ENCODE measurements at places on chromosomes 3 and 15.

DNA sequence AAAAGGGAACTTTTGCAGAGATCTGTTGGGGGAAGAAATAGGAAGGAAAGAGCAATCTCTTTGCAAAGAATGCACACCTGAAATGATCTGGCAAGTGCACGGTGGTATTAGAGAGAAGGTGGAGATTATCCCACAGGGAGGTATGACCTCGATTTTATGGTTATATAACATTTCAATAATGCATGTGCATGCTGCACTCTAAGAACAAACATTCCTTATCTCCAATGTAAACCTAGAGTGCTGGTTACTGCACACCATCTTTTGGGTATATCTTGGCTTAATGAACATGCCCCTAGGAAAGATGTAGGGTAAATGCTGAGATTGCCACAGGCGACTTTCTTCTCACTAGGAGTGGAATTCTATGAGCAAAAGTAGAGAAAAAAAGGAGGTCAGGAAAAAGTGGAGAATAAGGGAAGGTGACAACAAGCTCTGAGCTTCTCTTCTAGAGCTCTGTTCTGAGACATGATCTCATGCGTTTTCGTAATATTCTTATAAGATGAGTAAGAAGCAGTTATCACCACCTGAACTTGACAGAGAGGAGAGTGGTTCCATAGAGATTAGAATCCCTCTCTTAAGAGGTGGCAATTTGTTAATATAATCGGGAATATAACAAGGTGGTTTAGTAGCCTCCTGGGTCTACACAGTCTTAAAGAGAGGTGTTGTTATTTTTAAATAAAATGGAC, 117.5 kb upstream of the TMC3 start:
- no peak for DNase-seq

DNA sequence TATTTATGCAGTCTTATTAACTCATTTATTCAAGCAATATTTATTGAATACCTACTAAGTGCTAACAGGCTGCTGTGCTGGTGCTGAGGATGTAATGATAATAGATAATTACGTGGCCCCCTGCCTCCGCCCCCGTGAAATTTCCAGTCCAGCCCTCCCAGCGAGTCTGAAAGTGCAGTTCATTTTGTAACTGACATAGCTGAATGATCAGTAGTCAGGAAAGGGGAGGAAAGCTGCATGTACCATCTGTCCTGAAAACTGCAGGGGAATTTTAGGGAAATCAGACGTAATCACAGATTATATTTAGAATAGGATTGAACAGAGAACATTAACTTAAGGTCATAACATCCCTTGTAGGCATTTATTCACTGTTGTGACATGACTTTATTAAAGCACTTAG, 736.8 kb downstream of the MCTP2 start:
- no peak for DNase-seq

DNA sequence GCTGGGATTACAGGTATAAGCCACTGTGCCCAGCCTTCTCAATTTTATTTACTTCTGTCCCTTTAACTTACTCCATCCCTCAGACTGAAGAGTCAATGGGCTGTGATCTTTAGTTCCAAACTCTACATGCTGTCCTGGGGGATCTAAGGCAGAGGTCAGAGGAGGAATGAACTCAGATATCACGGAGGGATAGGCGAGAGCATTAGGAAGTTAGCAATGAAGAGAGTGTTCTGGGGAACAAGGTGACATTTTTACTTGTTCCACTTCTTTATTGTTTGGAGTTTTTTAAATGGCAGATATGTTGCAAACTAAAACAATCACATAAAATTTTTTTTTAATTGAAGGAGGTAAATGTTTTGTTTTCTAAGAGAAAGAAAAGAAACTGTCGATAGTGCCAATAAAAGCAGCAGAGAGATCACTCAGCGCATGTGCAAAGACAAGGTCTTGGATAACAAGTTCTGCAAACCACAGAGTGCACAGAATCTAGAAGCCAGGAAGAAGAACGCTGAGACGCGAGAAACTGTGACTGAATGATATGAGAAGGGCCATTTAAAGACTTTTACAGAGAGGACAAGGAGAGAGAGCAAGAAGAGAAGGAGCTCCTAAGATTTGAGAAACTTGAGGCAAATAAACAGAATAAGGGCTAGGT, 10.8 kb upstream of the CA12 start:
- no peak for DNase-seq

GRCh38 chr3:131702146-131702545, 199.4 kb upstream of the MRPL3 start:
- no peak for DNase-seq

GRCh38 chr3:39907981-39908380, 98.6 kb downstream of the MYRIP start:
- no peak for DNase-seq

- no peak for DNase-seq
Observed at GRCh38 chr15:62945760-62946159, 96.8 kb upstream of the TPM1 start.

- no peak for DNase-seq
Observed at GRCh38 chr3:157549498-157549897, 46.3 kb upstream of the VEPH1 start.

- no peak for DNase-seq
Observed at GRCh38 chr3:140931801-140932200, 9.8 kb upstream of the SLC25A36 start.

DNA sequence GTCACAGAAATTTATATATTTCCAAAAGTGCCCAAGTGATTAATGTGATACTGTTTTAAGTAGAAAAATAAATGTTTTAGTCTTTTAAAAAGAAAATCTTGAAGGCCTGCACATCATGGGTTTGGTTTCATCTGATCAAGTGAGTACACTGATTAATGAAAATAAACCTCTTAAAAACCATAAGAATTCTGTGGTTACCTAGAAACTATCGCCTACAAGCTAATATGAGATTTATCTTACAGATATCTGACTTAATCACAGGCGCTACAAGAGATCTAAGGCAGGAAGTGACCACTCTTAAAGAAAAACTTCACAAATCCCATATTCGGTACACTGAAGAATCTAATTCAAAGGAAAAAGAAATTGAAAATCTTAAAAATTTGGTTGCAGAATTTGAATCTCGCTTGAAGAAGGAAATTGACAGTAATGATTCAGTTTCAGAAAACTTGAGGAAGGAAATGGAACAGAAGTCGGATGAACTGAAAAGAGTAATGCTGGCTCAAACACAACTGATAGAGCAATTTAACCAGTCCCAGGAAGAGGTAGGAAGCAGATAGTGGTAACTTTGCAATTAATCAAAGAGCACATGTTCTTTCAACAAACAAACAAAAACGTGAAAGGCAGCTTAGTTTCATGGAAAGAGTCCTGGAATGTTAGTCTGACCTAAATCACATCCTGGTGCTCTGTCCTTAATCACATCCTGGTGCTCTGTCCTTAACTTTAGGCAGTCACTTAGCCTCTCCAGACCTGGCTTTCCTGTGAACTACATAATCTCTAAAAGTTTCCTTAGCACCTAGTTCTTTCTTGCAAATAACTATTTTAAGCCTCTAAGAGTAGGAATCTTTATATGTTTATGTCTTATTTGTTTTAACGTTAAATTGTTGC, 131.8 kb downstream of the CCNL1 start:
- DNase-seq, result no peak

DNA sequence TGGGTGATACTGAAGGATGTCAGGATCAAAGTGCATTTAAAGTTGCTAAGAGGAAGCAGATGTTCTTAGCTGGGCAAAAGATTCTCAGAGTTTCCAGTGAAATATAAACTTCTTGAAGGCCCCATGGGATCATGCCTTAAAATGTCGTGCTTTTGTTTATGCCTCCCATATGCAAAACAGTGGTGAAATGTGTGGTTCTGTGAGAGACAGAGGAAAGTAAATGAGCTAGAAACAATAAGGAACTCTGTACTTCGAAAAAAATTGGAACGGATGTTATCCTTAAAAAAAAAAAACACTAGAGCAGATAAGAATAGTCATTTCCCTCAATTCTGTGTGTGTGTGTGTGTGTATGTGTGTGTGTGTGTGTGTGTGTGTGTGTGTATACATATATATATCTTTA, 497.0 kb upstream of the TBL1XR1 start:
- DNase-seq, result no peak

DNA sequence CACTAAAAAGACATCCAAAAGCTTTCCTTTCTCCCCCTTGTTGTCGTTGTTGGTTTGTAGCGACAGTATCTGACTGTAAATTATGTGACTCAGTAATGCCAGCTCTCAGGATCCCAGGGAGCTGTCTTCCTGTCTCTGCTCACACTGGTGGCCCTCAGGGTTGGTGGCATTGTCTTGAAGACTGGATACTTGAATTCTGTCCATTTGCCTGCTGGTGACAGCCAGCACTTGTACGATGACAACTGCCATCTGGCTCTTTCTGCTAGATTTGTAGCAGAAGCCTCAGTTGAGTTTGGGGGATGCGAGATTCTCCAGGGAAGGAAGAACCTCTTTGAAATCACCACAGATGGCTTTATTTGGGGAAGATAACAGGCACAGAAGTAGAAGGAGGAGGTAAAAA, 120.8 kb downstream of the ARPP21 start:
- no peak for DNase-seq

GRCh38 chr15:80755885-80756284, 23.3 kb upstream of the CEMIP start:
- no peak for DNase-seq

DNA sequence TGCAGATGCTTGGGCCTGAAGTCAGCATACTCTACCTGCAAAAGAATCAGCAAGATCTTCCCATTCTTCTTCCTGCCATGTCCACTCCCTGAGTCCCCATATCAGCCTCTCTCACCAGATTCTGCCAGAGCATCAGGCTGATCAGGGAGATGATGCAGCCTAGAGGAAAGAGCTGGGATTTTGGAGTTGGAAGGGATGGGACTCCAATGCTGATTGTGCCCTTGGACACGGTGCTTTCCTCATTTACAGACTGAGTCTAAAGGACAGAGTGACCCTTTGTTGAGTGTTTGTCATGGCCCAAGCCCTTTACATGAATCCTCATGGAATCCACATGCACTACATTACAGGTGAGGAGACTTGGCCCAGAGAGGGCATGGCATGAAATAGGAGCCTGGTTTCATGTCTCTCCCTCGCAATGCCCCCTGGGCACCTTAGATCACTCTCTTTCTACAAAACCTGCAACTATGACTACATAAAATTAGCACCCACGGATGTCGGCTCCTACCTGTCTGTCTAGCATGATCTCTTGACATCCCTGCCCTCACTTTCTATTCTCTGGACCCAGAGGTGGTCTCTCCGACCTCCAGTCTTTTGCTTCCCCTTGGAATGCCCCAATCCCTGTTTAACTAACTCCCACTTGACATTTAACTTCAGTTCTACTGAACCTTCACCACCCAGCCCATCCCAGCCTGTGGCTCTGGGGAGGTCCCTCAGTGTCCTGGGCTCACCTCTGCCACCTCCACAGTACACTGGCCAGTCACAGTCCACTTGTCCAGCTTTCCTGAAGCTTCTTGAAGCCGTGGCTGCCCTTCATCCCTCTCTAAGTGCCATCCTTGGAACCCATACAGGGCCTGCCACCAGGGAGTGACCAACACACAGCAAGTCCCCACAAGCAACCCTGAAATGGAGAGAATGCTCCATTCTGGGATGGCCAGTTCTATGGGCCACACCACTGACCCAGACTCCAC, 173.5 kb downstream of the ABHD5 start:
- DNase-seq, result no peak

DNA sequence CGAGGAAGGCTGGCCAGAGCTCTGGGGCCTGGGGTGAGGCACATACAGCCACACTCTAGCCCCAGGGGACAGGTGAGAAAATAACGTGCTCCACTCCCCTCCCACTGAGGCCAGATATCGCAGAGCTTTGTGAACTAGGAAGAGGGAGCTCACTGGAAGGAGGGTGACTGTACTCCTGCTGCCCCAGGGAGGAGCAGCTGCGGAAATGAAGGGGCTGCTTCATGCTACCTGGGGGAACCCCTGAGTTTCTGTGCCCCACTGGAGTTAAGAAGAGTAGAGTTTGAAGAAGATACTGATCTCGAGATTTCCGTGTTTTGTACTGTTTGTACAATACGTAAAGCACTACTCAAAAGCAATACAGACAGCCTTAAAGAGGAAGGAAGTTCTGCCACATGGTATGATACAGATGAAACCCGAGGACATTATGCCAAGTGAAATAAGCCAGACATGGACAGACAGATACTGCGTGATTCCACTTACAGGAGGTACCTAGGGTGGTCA, 44.6 kb downstream of the CMTM6 start:
- DNase-seq, result peak; percentile 42

- DNase-seq, result no peak
Observed at GRCh38 chr15:63340878-63341277, 40.8 kb downstream of the CA12 start.

GRCh38 chr15:45884755-45885445, 250.1 kb downstream of the SQOR start:
- DNase-seq, result no peak

- DNase-seq, result no peak
Observed at GRCh38 chr15:39232512-39232911, 348.4 kb upstream of the THBS1 start.

DNA sequence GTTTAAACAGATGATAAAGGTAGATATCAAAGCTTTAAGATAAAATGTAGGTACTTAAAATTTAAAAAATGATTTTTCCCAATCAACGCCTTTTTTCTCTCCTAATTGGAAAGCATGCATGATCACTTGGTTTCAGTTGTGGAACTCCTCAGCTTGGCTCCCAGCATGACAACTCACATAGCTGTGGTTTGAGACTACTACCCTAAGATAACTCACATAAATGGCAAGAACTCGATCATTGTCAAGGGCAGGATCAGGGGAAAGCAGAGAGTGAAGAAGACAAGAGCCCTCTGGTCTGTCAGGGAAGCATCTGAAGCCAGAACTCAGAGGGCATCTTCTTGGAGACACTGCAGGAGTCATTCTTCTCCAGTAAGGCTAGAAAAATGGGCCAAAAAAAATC, 516.7 kb downstream of the NTRK3 start:
- DNase-seq, result no peak

- DNase-seq, result no peak
Observed at GRCh38 chr3:55376753-55377347, 110.3 kb downstream of the WNT5A start.

GRCh38 chr3:118641608-118642007, 393.0 kb downstream of the IGSF11 start:
- peak; percentile 11 for DNase-seq

GRCh38 chr3:99696497-99696896, 58.1 kb downstream of the COL8A1 start:
- DNase-seq, result no peak

GRCh38 chr15:64640146-64640871, 135.1 kb downstream of the RBPMS2 start:
- DNase-seq, result no peak
